ENCODE measurements at places on chromosomes 3 and 15. TPM values are rescaled to one million over a fixed set of nuclear protein-coding genes. Genes with fewer than 3 reads are reported as not detected.

The HRG gene
- total RNA-seq, result not detected

The PARP14 gene
- 152 TPM for total RNA-seq

The CYP19A1 gene
- total RNA-seq, result not detected

The COL6A6 gene
- not detected for total RNA-seq
